A172 (cell line): ENCODE measurements at places on chromosomes 4 and X.

DNA sequence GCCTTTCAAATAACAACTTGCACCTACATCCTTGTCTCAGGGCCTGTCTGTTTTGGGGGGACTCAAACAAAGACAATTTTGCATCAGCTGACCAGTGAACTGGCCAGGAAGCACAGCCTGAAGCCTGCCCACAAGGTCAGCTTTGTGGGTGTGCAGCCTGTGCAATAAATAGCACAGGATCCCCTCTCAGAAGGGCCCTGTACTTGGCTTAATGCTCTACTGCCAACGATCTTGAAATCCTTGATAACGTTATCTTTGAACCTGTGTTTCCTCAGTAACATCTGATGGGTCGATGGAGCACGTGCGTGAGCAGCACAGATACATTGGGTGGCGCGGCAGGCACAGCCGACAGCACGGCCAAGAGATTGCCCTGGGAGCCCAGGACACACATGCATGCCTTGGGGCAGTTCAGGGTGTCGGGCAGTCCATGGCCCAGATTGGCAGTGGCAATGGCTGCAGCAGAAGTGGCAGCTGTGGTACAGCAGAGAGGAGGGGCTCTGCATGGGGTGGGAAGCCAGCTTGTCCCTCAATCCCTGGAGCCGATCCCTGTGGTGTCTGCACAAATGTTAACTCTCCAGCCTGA is 58.8 kb upstream of the ATP6AP2 start:
- no peak for DNase-seq

DNA sequence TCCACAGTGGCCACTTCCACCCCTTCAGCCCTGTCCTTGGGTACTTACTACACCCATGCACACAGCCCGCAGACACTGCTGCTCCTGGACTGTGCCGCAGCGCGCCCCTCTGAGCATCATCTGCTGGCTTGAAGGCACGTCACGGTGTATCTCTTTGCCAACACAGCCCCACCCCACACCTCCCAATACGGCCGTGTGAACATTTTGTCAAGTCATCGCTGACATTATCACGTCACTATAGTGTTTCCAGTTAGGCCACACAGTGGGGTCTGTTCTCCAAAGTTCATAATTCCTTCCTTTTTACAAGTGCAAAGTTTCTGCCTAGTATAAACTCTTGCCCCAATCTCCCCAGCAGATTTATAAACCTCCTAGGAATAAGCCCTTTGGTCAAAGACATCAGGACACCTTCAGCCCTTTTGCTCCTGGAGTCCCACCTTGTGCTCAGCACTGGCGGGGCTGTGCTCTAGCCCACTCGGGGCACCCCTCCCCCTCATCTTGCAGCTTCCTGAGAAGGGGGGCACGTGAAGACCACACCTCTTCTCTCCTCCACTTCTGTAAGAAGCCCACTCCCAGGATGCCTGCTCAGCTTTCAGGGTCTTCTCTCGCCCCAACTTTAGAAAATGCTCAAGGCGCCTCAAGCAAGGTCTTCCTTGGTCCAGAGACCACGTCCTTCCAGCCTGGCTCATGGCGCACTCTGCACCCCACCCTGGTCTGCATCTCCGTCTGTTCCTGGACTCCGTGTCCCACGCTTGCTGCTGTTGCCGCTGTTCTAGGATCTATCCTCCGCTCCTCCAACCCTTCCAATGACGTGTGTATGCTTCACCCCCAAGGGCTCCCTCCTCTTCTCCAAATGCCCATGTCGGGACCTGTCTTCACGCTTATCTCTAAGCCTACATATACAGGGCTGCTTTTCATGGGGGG is 7.2 kb downstream of the FAM53A start:
- no peak for DNase-seq

GRCh38 chr4:1593881-1594345 is 90.2 kb downstream of the FAM53A start:
- DNase-seq: no peak

- no peak for DNase-seq
These were observed 1.7 kb downstream of the TET2 start for GRCh38 chr4:105148356-105148755.

DNA sequence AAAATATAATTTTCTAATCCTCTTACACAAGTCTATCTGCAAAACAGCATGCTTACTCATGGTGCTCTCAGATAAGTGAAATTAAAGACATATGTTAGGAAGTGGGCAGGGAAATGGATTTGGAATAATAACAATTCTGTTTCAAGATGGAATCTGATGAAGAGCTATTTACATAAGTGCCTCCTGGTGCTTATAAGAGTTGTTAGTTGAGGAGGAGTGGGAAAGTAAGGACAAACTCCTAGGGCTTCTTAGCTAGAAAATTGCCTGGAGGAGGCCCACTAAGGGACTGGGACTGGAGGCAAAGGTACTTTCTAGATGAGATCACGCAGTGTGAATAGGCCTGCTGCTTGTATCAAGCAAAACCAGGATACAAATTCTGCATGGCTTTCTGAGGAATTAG is 939.8 kb downstream of the GLUD2 start:
- no peak for DNase-seq

GRCh38 chrX:15301924-15302323 is 13.5 kb downstream of the ASB11 start:
- DNase-seq: no peak

DNA sequence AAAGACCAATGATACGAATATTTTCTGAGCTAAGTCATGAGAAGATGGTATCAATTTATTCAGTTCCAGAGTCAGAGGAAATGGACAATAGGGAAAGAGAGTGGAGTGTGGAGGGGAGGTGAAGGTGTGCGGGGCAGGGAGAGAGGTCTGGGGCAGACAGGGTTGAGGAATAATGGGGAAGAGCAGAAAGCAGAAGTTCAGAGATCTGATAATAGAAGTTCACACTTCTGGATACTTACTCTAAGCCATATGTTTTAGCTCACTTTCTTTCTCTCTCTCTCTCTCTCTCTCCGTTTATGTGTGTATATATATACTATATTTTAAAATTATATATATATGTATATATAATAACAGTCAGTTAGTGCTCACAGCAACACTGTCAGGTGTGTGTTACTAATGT is 40.4 kb downstream of the FOXR2 start:
- DNase-seq: no peak

GRCh38 chr4:142566777-142567176 is 279.3 kb downstream of the INPP4B start:
- no peak for DNase-seq
